Tongue (tissue), 3 donors: ENCODE measurements at places on chromosomes 3 and 15. TPM values are rescaled to one million over a fixed set of nuclear protein-coding genes. Genes with fewer than 3 reads are reported as not detected.

Gene SAMD7
- total RNA-seq, result not detected

Gene CCR2
- 1.2 TPM for total RNA-seq

Gene SLC6A1
- 3.1 TPM for total RNA-seq

Gene ITGB5
- 63.3 TPM for total RNA-seq

Gene NPAP1
- not detected for total RNA-seq

Gene ANKUB1
- not detected for total RNA-seq

Gene SSUH2
- 2.2 TPM for total RNA-seq

Gene RHOV
- total RNA-seq, result 11.8 TPM

Gene LRRC31
- not detected for total RNA-seq

Gene TMPRSS7
- total RNA-seq, result not detected

Gene CD200
- 10.2 TPM for total RNA-seq
